NCI-H2081 treated with DMSO at 0.1 percent for 48 hours (cell line): ENCODE measurements at places on chromosomes 3 and 15.

DNA sequence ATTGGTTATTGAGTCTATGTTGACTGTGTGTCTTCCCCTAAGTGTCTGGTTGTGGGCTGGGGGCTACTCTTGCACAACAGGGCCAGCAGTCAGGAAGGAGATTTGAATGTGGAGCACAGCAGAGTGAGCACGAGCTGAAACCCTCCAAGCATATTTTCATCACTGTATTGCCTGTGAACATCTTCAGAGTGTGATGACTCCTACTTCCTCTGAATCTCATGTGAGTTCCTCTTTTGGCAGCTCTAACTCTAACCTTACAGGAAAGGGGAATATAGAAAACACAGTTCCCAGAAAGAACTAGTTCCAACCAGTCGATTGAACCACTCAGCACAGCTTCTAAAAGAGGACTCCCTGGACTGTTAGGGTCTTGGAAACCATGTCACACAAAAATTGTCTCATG is 211.6 kb downstream of the RAP2B start:
- no peak for DNase-seq

GRCh38 chr15:39132954-39133600 is 447.8 kb upstream of the THBS1 start:
- no peak for DNase-seq

GRCh38 chr3:194344012-194344411 is 7.1 kb downstream of the CPN2 start:
- DNase-seq = no peak

DNA sequence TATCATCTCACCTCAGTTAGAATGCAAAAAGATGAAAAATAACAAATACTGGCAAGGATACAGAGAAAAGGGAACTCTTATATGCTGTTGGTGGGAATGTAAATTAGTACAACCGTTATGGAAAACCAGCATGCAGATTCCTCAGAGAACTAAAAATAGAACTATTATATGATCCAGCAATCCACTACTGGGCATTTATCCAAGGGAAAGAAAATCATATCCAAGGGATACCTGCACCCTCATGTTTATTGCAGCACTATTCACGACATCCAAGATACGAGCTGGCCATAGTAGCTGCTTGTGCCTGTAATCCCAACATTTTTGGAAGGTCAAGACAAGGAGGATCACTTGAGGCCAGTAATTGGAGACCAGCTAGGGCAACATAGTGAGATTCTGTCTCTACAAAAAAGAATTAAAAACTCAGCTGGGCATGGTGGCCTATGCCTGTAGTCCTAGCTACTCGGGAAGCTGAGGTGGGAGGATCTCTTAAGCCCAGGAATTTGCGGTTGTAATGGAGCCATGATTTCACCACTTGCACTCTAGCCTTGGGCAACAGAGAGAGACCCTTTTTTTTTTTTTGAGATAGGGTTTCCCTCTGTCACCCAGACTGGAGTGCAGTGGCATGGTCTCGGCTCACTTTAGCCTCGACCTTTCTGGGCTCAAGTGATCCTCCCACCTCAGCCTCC is 26.6 kb downstream of the USP50 start:
- no peak for DNase-seq

- no peak for DNase-seq
Measured at GRCh38 chr3:194369522-194370279, at the start of gene LRRC15. TSS of gene LRRC15 (minus strand) at chr3:194369743. CDS start at chr3:194361043, 8,700 bp downstream.

DNA sequence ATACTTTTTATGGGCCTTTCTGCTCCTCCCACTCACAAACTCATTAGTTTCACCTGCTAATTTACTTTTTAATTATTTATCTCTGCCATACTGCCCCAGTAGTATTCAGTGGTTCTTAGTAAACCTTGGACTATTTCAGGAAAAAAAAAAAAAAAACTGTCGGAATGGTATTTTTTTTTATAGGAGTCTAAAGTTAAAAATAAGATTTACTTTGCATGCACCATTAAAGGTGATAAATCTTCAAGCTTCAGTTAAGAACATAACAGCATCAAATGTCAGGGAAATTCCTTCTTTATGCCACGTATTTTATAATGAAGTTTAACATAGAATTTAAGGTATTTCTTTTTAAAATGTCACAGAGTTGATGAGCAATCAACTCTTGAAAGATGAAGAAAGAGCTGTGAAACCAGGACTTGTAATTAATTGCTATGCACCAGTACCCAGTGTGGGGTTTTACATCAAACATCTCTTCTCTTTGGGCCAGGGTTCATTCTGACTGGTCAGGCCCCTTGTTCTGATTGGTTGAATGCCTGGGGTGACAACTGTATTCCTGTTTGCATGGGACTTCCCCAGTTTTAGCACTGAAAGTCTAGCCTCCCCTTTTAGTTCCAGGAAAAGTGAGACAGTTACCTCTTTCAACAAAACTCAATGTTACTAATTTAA is 40.3 kb upstream of the PTPRG start:
- no peak for DNase-seq
